Stimulated activated CD4-positive, alpha-beta T cell treated with anti-CD3 and anti-CD28 coated beads, TNF-alpha, amount 100 ng/mL, for 1 hour (primary cell): ENCODE measurements at places on chromosomes 3 and 15.

GRCh38 chr3:149581248-149581647 is 76.6 kb downstream of the WWTR1 start:
- DNase-seq, result no peak

DNA sequence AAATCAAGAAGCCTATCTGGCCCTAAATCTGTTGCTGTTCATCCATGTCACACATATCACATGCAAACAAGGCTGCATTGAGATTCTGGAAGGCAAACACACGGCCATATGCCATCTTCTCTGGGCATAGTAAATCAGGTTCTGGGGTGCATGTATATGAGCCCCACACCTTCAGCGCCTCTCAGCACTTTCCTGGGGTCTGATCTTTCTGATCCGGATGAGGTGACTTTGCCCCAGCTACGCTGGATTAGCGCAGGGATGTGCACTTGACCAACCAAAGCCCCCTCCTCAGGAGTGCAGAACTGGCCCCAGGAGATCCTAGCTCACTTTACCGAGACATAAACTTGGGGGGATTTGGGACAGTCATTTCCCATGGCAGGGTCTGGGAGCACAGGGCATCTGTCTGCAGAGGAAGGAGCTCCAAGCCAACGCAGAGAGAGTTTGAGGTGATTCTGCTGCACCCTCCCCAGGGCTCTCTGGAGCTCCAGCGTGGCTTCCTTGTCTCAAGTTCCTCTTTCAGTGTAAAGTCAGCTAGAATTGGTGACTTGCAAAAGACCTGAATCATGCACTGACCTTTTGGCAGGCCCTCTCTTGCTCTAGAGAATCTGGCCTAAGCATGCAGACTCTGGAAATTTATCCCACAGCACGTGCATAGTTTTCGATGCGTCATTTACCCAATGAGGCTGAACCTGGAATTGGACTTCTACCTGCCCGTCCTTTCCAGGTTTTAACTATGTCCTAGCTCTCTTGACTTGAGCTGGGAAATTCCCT is 63.5 kb upstream of the KLF13 start:
- DNase-seq, result no peak

- peak; percentile 6 for DNase-seq
Measured at GRCh38 chr3:111338059-111338698, 203.8 kb upstream of the CD96 start.

DNA sequence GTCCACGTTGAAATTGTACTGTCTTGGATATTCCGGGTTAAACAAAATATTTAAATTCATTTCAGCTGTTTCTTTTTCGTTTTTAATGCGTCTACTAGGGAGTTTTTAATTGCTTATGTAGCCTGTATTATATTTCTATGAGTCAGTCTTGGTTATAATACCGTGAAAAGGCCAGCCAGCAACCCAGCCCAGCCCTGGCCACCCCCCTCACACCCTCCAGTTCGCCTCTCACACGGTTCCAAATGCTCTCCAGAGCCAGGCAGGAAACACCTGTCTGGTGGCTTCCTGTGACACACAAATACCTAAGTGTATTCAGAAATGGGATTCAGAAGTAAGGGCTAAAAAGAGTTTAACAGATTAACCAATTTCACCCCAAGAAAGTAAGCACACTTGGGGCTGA is 4.4 kb downstream of the SH3BP5 start:
- DNase-seq, result no peak

- DNase-seq, result no peak
Measured at GRCh38 chr3:21654662-21655061, 96.3 kb downstream of the ZNF385D start.

DNA sequence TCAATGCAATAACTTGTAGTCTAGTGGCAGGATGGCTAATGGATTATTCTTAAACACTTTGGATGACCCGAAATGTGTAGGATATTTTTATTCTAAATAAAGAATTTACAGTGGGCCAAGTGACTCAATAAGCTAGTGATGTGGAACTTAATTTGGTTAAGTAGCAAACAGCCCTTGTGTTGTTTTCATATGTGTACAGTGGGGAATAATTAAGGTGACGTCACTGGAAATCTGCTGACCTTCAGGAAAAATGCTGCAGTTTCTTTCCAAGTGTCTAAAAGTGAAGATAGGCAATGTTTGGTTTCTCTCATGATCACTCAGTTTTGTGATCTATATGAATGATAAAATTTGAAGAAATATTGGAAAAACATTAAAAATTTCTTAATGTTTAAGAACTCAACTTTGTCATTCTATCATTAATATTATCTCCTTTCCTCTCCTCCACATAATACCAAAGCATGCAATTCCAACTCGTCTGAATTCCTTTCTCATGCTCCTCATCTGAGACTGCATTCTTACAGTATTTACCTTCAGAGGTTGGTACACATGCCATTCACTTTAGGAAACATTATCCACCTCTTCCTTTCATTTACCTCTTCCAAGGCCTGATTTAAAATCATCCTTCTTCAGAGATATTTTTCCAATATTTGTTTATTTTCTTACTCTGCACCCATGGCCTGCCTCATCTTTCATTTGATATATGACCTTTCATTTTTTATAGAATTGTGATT is 414.6 kb upstream of the ARPP21 start:
- DNase-seq, result no peak

DNA sequence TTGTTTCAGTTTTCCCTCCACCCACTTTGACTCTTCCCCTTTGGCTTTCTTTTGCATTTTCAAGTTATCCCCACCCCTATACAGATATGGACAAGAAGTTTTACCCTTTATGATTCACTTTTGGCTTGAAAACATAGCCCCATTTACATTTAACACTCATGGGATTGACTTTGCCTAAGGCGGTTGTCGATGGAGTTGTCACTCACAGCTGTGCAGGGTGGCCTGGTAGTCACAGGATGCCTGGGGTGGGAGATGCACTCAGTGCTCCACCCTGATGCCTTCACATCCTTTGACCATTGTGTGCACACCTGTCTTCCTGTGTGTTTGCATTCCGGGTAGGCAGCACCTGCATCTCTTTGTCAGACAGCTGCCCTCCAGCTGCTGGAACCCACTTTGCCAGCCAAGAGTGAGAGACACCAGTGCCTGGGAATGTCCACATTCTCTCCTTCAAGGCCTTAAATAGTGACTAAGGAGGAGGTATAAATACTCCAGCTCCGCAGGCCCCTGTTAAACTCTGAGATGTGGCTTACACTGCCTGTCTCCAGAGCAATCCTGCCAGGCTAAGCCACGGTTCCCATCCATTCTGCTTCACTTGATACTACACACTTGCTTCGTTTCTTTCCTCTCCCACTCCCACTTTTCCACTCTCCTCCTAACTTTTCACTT is 191.5 kb upstream of the SLC24A5 start:
- DNase-seq, result no peak

DNA sequence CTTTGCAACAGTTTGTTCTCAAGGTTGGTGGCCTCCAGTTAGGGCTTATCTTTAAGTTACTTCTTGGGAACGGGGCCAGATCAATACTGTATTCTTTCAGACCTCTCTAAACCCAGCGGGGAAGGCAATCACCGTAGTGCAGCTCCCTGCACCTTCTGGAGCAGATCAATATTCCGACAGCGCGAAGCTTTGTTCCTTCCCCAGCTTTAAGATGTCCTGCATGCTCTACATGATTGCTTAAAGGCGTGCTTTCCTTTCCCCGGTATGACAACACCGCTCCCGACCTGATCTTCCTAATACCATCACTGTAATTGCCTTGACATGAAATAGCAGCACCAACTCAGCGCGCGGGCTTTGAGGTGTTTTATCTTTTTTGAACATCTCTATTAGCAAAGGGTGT is 755.2 kb downstream of the NR2F2 start:
- DNase-seq, result no peak
